ENCODE measurements at places on chromosomes 6 and 20. TPM values are rescaled to one million over a fixed set of nuclear protein-coding genes. Genes with fewer than 3 reads are reported as not detected.
A peak's percentile ranks its signal among the peaks of the same experiment; 100 is the strongest.

- no peak for DNase-seq
Observed at GRCh38 chr6:67231092-67231491, 1404.0 kb upstream of the ADGRB3 start.

GRCh38 chr6:83960664-83961063 lies 72.9 kb upstream of the MRAP2 start:
- DNase-seq: no peak

DNA sequence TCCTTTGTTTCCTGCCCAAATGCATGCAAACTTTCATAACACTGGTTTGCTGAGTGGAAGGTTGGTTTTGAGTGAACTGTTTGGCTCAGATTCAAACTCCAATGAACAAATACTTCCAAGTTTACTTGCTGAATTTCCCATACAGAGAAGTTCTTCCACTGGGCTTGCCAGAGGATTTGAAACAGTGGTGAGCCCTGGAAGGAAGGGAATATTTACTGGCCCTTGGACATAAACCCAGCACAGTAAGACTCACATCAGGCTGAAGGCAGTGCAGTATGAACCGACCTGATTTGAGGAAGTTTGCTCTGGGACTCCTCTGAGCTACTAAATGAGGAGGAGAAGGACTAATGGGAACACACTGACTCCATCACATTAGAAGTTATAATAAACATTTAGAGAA lies 3.8 kb downstream of the TRAF3IP2 start:
- peak; percentile 81 for DNase-seq

DNA sequence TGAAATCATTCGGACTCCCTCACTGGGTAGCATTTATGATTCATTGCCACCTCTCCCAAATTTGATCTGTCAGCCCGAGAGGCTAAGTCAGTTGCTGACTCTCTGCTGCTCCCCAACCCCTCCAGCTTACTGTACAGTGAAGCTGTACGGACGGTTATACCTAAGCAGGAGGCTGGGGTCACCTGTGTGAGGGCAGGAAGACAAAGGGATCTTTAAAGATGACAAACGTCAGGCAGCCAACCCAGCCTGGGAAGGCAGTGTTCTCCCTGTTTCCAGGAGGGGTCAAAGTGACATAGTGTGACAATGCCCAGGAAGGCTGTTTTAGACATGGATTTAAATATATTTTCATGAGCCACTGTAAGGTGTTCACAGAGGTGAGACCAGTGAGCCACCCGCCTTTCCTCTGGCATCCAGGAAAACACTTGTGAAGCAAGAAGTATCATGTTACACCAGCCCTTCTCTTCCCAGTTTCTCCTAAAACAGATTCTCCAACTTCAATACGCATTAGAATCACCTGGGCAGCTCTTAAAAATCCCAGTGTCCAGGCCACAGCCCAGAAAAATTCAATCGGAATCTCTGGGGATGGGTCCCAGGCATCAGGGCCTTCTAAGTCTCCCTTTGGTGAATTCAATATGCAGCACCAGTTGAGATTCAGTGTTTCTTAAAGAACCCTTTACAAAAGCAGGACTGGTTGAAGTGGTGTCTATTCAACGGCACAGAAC lies 6.8 kb upstream of the PAX1 start:
- DNase-seq: no peak

GRCh38 chr6:160435935-160436334 lies 87.8 kb downstream of the SLC22A3 start:
- no peak for DNase-seq

- no peak for DNase-seq
Observed at GRCh38 chr20:23298926-23299672, 51.5 kb upstream of the NXT1 start.

DNA sequence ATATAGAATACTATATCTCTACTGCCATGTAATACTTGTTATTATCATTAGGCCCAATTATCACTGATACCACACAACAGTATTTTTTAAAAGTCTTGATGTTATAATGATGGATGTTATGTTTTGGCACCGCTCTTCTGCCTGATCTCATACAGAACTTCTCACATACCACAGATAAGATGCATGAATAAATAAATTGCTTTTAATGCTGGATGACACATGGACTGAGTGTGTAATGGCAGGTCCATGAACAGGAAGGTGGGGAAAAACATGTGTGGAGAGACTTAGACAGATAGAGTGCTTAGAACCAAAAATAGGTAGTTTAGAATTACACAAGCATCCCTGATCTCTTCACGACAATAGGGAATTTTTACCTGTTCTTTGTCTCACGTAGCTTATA lies 258.4 kb upstream of the MARCKS start:
- peak; percentile 28 for DNase-seq

DNA sequence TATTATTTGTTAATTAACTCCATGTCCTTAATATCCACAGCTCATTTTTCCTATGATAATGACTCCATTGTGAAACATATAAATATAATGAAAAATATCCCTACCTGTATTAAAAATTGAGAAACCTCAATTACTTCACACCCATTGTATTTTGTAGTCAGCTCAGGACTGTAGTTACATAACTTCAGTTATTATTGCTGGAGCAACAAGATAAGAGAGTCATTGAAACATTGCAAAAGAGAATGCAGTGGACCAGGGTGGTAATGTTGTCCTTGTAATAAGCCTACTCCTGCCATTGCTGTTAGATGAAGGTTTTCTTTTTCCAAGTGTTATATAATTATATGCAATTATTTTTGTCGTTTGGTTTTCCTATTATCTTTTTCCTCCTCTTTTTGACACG lies 184.4 kb downstream of the PRL start:
- peak; percentile 33 for DNase-seq

DNA sequence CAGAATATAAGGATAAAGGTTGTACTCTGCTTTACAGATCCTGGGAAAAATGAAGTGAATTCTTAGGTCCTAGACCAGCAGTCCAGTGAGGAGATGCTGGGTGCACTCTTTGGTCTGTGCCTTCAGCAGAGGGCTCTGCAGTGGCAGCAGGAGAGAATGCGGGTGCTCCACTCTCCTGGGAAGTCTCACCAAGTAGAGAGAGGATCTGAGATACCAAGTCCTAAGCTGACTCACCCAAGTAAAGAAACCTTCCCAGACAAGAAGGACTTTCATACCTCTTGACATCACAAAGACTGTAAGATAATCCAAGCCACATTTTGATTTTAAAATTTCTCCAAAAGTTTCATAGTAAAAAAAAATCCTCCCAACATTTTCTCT lies 116.9 kb upstream of the EMILIN3 start:
- peak; percentile 60 for DNase-seq

DNA sequence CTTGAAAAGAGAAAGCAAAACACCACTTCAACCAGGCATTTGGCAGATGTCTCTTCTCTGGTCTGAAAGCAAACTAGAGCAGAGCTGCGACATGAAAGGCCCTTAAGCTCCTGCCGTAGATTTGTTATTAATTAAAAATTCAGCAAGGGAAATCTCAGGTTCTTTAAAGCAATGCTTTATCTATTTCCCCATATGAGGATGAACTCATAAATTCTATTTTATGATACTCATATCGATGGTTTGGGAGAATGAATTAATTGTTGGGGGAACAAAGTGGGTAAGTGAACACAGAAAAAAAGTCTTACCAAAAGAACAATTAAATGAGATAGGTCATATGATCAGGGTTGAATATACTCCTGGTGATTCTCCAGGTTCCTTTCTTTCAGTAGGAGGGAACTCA lies 464.7 kb upstream of the SLC35B3 start:
- DNase-seq: no peak

Gene IP6K3
- total RNA-seq: 0.18 TPM

Gene MLN
- total RNA-seq: not detected

GRCh38 chr6:75791881-75792280 lies 42.8 kb downstream of the MYO6 start:
- DNase-seq: no peak

DNA sequence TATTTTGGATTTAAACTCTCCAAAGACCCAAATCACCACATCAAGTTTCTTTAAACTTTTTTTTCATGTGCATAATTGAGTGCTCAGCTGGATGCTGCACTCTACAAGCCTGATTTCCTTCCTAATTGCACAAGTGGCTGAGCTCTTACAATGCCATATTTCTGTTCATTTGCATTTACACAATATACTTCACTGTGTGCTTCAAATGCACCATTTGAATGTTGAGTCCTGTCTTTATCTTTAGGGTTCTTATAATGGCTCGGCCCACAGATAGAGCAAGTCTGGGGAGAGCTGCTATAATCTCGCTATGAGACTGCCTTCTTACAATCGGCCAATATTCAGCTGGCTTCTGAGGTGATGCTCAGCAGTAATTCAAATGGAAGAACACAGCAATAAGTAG lies 200.6 kb upstream of the MAP3K7 start:
- DNase-seq: no peak

Gene SAMD3
- total RNA-seq: 3.1 TPM

- DNase-seq: no peak
Observed at GRCh38 chr6:42314571-42315258, 97.1 kb upstream of the MRPS10 start.

GRCh38 chr6:41470331-41471063 lies 75.7 kb upstream of the FOXP4 start:
- DNase-seq: no peak

DNA sequence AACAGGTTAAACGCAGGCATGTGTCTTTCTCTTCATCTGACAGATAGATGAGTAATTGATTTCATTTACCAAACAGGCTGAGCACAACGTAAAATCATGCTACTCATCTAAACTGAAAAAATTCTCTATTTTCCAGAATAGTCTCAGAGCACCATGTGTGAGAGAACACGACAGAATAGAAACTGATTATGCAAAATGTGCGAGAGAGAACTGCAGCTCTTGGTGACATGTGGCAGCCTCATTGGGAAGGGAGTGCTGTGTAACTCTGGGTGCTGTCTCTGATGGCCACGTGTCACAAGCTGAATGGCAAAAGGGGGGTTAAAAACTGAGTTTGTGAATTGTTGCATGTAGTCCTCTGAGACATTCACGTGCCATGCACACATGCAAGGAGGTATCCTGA lies 143.7 kb upstream of the ATXN1 start:
- no peak for DNase-seq

DNA sequence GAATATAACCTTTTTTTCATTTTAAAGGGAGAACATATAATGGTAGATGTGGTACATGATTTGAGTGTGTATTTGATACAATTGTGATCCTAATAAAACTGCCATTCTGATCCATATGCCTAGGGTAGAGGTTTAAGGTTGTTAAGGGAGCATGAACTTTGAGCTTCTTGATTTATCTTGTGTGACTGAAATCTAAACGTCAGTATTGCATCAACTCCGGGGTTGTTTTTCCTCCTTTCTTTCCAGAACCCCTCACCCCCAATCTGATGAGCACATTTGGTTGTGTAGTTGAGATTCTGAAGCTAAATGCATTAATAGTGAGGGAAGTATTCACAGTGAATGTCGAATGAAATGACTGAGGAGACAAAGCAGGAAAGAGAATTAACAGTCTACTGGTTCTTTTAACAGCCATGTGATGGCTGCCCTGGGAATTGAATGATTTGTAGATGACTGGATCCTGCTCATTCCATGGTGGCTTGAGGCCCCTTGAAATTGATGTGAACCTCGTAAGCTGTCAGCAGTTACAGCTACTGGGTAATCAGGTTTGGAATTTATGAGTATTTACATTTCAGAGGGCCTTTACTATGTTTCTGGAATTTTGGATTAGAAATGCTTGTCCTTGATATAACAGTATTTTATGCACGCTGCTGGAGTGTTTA lies 44.8 kb downstream of the FARS2 start:
- DNase-seq: peak; percentile 39

GRCh38 chr6:155962276-155962675 lies 506.6 kb upstream of the NOX3 start:
- no peak for DNase-seq

Gene STAU1
- total RNA-seq: 43.9 TPM

Gene LRRC73
- total RNA-seq: under 0.01 TPM

Gene LHFPL5
- not detected for total RNA-seq

DNA sequence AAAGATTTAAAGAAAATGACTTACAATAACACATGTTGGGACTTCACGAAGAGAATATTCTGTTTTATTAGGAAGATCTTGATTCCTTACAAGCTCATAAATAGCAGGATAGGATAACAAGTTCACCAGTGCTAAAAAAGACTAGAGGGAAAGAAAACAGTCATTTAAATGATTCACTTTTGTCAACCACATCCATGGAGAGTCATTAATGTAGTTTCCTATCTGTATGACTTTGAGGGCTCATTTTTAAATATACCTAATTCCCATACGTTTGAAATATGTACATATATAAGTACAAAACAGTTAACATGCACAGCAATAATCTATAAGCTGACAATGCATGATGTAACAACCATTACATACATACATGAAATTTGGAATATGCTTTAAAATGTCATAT lies 111.1 kb downstream of the TBC1D32 start:
- DNase-seq: no peak

Gene HTR1B
- under 0.01 TPM for total RNA-seq

Gene PTGIS
- total RNA-seq: 1.6 TPM

- peak; percentile 5 for DNase-seq
Observed at GRCh38 chr6:19999319-20000191, 162.4 kb downstream of the ID4 start.

Gene CRISP2
- not detected for total RNA-seq

GRCh38 chr6:10449751-10450150 lies 34.9 kb upstream of the TFAP2A start:
- no peak for DNase-seq

DNA sequence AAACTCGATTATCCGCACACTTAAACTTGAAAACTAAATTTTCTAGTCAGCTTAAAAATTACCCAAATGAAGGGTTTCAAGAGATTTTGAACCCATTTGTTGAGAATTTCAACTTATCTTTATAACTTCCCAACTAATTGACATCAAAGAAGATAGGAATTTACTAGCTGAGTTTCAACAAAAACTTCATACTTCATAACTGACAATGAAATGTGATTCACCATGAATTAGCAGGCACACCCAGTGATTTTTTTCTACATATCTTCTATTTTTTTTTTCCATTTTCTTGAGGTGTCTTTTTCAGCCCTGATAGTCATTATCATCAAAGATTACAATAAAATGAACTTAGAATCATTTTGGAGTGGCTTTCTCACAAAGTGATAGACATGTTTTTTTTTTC lies 26.7 kb downstream of the TNFAIP3 start:
- DNase-seq: no peak
